GM12891 (cell line): ENCODE measurements at places on chromosomes 3 and 15.

DNA sequence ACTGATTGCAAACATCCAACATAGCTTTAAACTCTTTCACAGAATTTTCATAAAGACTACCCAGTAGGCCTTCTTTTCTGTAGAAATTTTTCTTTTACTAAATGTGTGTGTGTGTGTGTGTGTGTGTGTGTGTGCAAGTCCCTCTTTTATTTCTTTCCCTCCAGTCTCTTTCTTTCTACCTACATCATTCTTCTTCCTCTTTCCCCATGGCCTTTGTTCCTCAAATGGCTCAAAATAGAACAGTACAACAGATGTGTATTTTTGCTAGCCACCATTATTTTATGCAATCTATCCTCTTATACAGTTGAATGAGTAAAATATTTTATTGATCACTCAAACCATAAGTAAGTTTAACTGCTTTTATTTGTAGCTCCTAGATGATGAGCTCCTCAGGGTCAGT lies 76.4 kb downstream of the USF3 start:
- no peak for DNase-seq

DNA sequence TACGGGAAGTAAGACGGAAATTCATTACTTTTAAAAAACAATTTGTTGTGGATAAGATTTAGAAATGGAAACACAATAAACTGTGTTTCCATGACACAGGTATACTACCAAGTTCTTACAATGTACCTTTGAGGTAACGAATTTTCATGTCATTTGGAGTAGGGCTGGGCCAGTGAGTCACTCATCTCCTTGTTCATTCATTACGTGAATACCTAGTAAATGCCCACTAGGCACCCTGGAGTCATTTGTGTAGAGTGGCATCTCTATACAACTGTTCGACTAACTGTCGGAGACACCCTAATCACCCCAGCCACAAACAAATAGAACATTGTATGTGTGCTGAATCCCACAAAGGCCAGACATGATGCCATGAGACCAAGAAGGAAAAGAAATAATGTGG lies 94.8 kb downstream of the IGF1R start:
- DNase-seq: no peak

GRCh38 chr3:197014942-197015575 lies 14.6 kb downstream of the MELTF start:
- no peak for DNase-seq

DNA sequence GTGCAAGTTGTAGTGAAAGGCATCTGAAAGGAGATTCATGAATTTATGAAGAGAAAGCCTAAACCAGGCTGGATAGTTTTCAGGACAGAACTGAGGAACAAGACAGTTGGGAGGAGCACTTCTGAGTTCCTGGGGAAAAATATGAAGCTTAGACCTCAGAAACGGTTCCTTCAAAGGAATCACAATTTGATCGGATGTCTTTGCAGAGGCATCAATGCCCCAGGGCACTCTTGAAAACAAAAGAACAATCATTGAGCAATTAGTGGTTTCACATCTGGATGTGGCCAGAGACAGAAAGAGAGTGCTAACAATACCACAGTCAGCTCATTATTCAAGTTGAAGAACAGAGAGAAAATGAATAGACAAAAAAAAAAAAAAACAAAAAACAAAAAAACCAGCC lies 86.2 kb downstream of the KLF13 start:
- DNase-seq: no peak

- DNase-seq: peak; percentile 5
Observed at GRCh38 chr3:46660543-46661523, 32.6 kb downstream of the ALS2CL start.
